ENCODE measurements at places on chromosomes 13 and 19. TPM values are rescaled to one million over a fixed set of nuclear protein-coding genes. Genes with fewer than 3 reads are reported as not detected.

DNA sequence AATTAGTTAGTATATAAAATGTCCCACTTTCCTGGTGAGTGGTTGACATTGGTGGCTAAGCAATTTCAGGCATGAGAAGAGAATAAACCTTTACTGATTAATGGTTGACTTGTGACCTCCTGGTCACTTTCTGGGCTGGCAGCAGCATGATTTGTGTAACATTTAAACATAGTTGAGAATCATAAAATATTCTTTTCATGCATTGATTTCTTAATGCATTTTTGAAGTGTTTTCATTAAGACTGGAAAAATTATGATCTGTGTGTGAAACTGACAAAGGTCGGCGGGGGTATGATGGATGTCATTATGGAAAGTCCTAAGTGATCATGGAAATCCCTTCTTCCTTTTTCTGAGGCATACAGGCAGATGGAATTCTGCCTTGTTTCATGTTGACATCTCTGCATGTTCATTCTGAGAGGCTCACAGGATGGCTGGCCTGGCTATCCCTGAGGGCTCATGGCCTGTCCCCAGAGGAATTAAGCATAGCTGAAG lies 98.7 kb upstream of the RNF113B start:
- ATAC-seq: no peak

Gene DZIP1
- 17.7 TPM for total RNA-seq

DNA sequence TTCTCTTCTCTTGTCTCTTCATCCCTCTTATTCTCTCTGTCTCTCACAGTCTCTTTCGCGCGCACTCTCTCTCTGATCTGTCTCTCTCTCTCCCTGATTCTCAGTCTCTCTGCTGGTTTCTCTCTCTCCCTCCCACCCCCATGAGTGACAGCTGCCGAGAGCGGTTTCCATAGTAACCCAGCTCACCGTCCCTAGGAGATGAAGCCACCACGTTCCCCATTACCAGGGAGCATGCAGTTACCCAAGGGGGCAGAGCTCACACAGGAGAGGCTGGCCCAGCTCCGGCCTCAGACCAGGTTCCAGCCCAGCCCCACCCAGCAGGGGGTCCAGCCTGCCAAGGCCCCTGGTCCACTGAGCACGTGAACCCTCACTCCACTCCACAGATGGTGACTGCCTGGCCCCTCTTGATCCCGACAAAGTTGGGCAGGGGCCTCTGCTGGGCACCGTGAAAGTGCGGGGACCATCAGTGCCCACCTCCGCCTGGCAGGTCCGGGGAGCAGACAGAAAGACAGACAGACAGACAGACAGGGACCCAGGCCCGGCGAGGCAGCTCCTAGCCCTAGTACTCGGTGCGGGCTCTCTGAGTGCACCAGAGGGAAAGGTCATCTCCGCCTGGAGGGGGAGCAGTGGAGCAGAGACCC lies 50.6 kb downstream of the CELF5 start:
- no peak for ATAC-seq

GRCh38 chr19:55189403-55189835 lies 9.3 kb upstream of the SYT5 start:
- peak; percentile 82 for ATAC-seq

DNA sequence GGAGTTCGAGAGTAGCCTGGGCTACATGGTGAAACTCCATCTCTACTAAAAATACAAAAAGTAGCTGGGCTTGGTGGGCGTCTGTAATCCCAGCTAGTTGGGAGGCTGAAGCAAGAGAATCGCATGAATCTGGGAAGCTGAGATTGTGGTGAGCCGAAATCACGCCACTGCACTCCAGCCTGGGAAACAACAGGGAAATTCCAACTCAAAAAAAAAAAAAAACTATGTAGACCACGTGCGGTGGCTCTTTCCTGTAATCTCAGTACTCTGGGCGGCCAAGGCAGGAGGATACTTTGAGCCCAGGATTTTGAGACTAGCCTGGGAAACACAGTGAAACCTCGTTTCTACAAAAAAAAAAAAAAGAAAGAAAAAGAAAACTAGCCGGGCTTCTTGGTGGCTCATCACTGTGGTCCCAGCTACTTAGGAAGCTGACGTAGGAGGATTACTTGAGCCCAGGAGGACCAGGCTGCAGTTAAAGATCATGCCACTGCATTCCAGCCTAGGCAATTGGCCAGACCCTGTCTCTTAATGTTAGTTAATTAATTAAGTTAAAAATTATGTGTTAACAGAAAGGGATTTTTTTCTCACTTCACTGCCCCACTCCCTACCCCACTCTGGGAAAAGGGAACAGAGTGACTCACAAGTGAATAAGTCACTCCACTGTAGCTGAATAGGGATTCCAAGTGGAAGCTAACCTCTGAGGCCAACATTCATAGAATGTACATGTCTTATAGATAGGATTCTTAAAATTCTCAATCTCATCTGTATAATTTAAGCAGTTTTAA lies 2.2 kb downstream of the ZNF83 start:
- ATAC-seq: no peak

Gene PSG11
- not detected for total RNA-seq

GRCh38 chr13:112444416-112445399 lies 68.6 kb downstream of the SPACA7 start:
- no peak for ATAC-seq

Gene CCDC8
- total RNA-seq: 4.3 TPM
